Activated T-helper 1 cell treated with anti-CD3 and anti-CD28 coated beads, Interleukin-12 subunit alpha, Interleukin-12 subunit beta, Interleukin-2, Interleukin-4 antibody, amounts not matched to agents 30 ng/mL and 10 ng/mL and 1 ng/mL, durations not matched to agents 14 hours and 24 hours and 36 hours (primary cell): ENCODE measurements at places on chromosomes 12 and 14.

- no peak for DNase-seq
These were observed 29.3 kb upstream of the DAAM1 start for GRCh38 chr14:59159169-59159568.

DNA sequence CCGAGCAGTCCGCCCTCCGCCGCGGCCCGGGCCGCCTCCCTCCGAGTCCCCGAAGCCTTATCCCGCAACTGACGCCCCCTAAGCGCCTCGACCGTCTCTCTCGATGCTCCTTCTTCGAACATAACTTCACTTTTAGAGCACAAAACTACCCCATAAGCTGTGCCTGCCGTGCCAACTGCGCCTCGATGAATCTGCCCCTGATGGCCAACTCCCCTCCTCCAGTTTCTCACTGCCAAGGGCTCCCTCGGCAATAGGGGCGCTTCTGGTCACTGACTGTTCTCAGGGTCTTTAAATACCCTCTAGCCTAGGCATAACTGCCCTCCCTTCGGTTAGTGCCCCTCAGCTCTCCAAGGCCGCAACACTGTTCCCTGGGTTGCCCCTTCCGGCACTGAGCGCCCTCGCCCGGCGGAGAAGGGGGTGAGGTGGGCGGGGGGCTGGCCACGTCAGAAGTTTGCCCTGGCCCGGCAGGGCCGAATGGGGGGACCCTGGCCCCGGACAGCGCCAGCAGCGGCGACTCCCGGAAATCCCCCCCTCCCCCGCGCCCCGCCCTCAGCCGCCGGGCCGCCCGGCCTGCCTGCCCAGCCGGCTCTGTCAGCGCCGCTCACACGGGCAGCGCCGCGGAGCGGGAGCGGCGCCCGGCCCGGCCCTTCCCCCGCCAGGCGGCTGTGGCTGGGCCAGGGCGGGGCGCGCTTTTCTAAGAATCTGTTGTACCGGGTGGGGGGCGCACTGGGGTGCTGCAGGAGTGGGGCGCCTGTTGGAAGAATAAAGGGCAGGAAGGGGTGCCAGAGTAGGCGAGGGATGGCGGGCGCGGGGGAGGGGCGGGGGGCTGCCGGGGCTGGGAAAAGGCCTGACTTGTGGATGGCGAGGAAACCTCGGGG is 10.6 kb downstream of the RARG start:
- peak; percentile 52 for DNase-seq

DNA sequence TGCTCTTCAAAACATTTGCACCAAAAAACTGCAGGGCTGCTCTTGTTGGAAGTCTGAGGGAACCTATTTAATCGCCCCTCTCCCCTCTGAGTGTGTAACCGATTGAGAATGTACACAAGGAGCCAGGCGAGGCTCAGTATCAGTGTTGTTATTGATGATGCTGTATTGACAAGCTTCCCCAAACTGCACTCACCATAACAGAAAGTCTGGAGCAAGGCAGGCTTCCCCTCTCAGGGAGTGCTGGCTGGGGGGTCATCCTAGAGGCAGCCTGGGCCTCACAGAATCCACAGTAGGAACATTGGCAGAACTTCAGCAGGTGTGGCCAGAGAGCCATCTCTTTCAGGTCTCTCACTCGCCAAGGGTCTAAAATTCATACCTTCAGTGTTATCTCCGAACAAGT is 58.1 kb upstream of the TUNAR start:
- no peak for DNase-seq

DNA sequence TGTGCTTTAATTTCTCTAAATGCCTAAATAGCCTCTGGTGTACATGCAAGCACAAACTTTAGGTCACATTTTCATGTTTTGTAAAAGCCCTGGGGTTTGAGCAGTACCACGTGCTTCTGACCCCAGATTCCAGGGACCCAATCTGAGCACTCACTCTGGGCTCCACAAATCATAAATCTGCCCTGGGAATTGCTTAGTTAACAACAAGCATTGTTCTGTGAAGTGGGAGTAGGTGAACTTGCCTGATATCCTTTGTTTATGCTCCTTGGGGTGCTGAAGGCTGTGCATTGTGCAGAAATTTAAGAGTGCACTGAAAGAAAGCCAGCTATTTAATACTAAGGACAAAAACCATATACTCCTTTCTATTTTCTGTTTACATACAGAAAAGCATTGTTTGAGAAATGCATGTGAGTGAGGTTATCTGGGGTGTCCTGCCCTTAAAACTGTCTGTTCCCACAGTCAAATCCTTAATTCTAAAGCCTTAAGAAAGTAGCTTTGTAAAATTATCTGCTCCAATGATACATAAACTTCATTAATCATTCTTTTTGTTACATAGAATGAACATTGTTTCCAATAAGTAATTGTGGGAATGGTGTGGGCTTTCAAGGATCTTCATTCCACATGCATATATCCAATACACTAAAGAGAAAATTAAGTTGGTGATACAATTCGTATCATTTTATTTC is 258.6 kb upstream of the NPAS3 start:
- no peak for DNase-seq

GRCh38 chr12:101327546-101327945 is 47.6 kb downstream of the UTP20 start:
- no peak for DNase-seq

GRCh38 chr14:59013672-59014298 is 174.7 kb upstream of the DAAM1 start:
- DNase-seq: no peak

DNA sequence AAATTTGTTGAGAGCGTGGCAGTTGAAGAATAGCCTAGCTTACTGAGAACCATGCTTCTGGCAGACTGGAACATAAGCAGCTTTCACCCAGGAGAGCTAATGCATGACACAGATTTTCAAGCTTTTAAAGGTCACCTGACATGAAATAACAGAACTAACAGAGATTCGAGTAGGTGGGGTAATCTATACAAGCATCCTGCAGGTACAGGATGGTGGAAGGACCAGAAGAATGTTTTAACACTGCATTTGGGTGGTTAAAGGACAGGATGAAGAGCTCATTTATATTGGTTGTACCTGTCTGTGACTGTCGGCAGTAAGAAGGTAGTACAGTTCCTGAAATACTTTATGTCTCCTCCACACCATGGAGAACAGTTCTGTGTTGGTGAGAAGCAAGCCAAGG is 8.9 kb downstream of the PELI2 start:
- DNase-seq: no peak

GRCh38 chr14:102500158-102500662 is 9.4 kb downstream of the ANKRD9 start:
- no peak for DNase-seq

DNA sequence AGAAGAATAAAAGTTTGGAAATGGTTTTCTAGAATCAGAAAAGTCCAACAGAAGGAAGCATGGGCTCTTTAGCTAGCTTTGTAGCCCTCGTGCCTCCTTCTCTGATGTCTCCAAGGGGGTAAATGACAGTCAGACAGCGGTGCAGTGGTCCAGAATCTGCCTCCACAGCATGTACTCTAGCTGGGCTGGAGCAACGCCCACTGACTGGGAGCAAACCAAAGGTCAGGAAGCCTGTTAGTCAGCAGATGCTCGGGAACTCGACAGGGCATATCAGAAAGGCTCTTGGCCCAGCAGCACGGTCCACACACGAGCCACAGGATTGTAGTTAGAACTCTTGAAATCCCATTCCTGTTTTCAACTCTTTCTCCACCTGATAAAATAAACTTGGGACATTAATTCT is 164.3 kb downstream of the GRIN2B start:
- no peak for DNase-seq

- DNase-seq: no peak
These were observed 25.3 kb downstream of the GNS start for GRCh38 chr12:64733857-64734256.

DNA sequence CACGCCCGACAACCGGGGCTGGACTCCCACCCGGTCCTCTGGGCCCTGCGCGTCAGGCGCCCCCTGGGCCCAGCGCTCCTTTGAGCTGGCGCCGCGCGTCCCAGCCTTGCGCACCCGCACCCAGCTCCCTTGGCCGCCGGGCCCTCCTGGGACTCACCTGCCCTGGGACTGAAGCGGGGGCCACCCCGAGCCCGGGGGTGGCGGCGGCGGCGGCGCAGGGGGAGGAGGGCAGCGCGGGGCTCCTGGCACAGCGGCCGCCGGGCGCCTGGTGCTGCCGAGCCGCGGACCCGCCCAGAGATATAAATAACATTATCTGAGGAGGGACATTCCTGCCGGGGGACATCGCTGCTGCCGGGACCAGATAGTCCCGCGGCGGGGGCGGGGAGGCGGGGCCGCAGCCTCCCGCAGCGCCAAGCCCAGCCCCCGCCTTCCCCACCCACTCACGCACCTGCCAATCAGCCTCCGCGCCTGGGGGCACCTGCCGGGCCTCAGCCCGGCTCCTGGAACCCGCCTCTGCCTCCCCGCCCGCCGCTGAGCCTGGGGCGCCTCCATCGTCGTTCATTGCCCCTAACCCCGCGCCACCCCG is at the start of gene SPTB:
TSS of gene SPTB (minus strand) at position 273 of the 586 bp plus-strand sequence. CDS start 56,813 bp downstream, outside the sequence.
- peak; percentile 22 for DNase-seq

GRCh38 chr14:104732931-104733681 is 9.1 kb downstream of the ADSS1 start:
- no peak for DNase-seq

GRCh38 chr12:17579205-17580026 is 510.6 kb downstream of the RERGL start:
- DNase-seq: no peak

DNA sequence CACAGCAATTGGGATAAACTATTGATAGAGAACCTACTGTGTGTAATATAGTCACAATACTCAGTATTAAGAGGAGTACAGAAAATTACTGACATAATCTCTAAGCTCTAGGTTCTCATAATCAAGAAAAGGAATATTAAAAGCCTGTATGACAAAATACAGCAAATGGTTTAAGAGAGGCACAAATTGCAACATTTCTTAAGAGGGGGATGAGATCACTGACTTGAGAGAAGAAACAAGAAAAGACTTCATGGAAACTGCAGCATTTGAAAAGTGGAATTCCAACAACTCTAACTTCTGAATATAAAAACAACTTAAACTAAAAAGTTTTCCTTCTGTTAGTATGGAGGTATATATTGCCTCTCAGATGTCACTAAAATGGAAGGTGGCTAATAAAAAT is 89.7 kb downstream of the NUMB start:
- no peak for DNase-seq

GRCh38 chr12:24798335-24798734 is 150.6 kb downstream of the BCAT1 start:
- DNase-seq: no peak

- no peak for DNase-seq
These were observed 73.3 kb downstream of the B4GALNT3 start for GRCh38 chr12:532908-533565.

- no peak for DNase-seq
These were observed 177.0 kb upstream of the CNTN1 start for GRCh38 chr12:40515041-40515816.

DNA sequence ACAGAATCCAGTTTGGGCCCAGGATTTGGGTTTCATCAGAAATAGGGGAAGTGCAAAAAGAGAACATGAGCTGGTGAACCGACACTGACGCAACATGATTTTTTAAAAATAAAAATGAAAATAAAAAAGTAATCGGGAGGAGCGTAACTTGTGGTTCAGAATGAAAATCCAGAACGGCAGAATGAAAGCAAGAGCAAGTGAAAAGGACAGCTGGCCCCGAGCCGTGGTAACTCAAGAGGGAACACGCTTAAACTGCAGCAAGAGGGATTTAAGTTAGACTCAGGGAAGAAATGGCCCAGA is 1.6 kb downstream of the SLC6A12 start:
- no peak for DNase-seq

GRCh38 chr12:49945394-49946080 is 5.0 kb upstream of the AQP2 start:
- peak; percentile 74 for DNase-seq

DNA sequence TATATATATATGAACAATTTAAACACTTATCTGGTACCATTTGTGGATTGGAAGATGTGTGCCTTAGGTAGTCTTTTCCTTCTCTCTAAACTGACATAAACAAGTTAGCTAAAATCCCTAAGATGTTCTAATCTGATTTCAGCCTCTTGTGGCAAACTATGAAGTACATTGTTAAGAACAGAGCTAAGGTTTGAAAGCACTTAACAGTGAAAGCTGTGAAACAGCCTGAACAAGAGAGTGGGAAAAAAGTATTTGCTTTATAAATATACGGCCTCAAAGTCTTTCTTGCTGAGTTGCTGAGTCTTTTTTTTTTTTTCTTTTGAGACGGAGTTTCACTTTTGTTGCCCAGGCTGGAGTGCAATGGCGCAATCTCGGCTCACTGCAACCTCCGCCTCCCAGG is 53.7 kb upstream of the PELI2 start:
- no peak for DNase-seq

GRCh38 chr12:113769305-113769704 is 196.8 kb downstream of the RBM19 start:
- no peak for DNase-seq

GRCh38 chr12:2124466-2125023 is 71.8 kb downstream of the CACNA1C start:
- DNase-seq: no peak

- DNase-seq: no peak
These were observed 36.6 kb upstream of the SYCP3 start for GRCh38 chr12:101775816-101776215.

DNA sequence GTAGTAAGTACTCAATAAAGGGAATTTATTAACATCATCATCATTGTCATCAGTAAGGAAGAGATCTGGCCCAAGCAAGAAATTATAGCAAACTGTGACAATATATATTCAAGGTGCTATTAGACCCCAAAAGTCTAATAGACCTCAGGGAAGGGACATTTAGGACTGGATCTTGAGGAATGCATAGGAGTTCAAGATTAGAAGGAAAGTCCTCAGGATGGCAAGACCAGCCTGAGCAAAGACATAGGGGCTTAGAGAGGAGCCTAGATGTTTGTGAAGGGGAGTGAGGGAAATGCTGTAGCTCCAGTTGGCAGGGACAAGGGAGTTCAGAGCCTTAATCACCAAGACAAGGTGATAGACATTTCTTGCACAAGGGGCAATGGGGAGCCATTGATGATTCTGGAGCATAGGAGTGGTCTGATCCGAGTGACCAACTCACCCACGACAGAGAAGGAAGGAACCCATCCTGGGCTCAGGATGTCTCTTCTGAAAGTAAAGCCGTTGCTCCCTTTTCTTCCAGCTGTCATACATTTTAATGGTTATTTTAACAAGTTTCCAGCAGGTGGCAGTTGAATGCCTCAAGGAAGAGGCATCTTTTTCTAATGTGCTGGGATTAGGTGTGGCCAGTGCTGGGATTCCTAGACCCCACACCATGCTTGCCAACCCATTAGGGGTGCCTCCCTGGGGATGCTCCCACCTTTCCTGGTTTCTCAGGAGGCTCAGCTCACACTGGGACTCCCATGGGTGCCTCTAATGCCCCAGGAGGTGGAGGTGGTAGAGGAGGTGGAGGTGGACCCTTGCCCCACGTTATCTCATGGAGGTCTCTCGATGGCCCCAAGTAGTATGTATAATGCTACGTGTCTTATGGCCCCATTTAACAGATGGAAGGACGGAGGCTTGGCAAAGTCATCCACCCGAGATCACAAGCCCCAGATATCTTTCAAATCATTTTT is 37.8 kb downstream of the PHETA1 start:
- no peak for DNase-seq

DNA sequence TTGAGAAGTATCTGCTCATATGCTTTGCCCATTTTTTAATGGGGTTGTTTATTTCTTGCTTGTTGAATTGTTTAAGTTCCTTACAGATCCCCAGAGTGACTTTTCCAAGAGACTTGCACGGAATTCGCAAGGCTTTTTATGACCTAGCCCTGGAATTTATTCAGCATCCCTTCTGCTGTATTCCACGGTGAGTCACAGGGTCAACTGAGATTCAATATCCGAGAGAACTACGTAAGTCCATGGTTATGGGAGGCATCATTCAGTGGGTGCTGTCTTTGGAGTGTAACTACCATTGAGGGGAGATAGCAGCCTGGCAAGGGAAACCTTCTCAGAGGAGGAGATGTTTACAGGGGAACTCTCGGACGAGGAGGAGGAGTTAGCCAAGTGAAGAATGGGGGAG is 20.9 kb upstream of the GPRC5A start:
- DNase-seq: no peak

GRCh38 chr12:33248364-33248763 is 191.3 kb downstream of the SYT10 start:
- no peak for DNase-seq
